ENCODE measurements at places on chromosomes 1 and 21.

DNA sequence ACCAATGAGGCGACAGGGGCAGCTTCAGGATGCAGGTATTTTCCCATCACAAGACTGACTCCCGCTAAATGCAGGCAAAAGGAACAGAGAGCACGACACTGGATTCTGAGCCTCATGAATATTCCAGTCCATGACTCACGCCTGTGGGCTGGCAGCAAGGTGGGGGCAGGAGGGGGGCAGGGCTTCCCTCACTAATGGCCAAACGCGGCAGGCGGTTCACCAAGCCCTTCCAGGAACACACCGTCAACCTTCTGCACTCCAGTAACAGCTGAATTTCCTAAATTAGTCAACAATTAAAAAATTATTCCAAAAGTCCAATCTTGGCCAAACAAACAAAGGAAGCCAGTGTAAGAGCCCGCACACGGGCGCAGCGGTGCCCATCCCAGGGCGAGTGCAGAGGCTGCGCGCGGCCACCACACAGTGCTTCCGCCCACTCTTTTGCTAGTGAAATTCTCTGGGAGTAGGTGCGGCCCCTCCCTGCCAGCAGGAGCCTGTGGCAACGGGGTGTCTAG lies 12.5 kb upstream of the GPR153 start:
- no peak for DNase-seq

DNA sequence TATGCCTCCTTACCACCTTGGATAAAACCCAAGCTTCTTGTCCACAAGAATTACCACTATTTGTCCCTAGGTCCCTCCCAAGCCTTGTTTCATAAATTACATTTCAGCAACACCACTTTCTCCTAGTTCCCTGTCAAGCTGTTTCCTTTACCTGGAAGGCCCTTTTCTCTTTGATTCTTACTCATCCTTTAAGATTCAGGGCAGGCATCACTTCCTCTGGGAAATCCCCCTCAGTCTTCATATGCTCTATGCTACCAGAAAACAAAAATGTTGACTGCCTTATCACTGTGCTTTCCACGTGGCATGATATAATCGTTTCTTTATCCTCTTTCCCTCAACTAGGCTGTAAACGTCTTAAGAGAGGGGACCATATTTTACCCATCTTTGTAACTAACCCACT lies 102.7 kb downstream of the LYST start:
- DNase-seq: peak; percentile 66

- DNase-seq: no peak
Measured at GRCh38 chr1:184199036-184199435, 147.5 kb downstream of the TSEN15 start.

GRCh38 chr1:207097871-207098324 lies 6.1 kb upstream of the C4BPA start:
- DNase-seq: peak; percentile 88

GRCh38 chr1:9164532-9164900 lies 35.6 kb upstream of the GPR157 start:
- no peak for DNase-seq

DNA sequence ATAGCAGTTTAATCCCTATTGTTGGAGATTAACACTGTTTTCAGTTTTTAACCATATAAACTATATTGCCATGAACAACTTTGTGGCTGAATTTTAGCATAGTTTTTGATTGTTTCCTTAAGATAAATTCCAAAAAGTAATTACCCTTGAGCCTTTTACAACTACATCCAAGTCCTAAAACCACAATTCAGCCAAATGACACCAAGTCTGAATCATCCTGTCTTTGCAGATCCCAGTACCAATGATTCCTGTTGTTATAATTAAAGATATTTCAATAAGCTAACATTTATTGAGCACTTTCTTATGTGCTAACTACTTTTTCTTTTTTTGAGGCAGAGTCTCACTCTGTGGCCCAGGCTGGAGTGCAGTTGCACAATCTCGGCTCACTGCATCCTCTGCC lies 35.6 kb downstream of the IL23R start:
- no peak for DNase-seq

GRCh38 chr1:61097317-61097716 lies 15.0 kb downstream of the NFIA start:
- no peak for DNase-seq

DNA sequence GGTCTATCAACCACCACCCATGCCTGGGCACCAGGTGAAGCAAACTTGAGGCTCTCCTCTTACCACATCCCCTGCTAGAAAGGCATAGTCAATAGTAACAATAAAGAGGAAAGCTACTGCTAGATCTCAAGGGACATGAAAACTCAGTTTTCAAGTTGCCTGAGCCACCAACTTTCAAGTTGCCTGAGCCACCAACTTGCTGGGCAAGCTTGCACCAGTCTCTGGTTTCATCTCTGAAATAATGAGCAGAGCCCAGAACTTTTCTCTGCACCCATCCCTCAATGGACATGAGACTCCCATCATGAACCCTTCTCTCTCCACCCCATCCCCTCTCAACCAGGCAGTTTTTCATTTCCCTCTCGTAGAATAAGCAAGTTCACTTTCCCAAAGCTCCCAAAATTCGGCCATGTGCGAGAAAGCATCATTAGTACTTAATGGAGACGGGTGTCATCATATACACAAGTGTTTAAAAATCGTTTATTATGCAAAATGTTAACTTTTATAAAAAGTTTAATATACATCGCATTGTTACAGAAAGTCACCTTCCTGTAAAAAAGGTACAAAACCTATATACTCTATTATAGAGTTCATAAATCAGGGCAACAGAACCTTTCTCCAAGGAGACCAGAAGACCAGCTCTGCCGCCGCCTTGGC lies 1.7 kb downstream of the ID3 start:
- DNase-seq: peak; percentile 32

DNA sequence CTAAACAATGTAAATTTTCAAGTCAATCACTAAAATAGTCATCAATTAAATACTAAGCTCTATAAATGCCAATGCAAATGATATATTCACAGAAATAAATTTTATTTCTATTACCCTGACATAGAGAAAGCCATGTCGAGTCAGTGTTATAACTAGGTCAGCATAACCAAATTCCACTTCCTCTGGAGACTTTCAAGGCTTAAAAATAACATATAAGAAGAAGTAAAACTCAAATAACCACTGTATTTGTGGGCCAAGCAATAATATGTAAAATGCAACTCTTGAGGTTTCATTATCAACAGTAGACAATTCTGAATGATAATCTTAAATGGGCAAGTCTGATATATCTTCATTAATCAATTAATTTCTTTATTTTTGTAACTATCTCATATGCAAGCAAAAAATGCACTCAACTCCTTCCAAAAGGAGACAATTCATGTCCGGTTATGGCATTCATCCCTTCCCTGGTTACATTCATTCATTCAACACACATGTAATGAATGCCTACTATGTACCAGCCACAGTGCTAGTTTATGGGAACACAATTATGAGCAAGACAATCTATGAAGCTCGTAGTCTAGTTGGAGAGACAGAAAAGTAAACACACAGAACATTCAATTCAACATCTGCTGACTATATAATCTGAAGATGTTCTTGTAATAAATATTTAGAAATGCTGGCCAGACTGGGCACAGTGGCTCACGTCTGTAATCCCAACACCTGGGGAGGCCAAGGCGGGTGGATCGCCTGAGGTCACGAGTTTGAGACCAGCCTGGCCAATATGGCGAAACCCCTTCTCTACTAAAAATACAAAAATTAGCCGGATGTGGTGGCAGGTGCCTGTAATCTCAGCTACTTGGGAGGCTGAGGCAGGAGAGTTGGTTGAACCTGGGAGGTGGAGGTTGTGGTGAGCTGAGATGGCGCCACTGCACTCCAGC lies 37.1 kb upstream of the CAP1 start:
- DNase-seq: no peak

DNA sequence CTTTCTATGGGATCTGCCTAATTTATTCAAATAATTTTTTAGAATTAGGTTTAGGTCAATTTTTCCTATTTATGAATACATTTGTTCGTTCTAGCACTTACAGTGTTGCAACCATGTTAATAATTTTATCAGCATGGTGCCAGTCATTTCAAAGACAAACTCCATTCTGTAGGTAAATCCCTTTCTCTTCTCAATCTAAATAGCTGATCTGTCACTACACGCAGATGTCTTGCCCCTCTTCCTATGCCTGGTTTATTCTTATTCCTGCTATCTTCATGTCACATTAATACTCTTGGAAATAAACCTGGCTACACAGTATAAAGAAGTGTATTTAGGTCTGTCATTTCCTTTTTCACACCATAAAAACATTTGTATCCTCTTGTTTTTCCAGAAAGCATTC lies 1172.4 kb downstream of the BRINP3 start:
- no peak for DNase-seq

DNA sequence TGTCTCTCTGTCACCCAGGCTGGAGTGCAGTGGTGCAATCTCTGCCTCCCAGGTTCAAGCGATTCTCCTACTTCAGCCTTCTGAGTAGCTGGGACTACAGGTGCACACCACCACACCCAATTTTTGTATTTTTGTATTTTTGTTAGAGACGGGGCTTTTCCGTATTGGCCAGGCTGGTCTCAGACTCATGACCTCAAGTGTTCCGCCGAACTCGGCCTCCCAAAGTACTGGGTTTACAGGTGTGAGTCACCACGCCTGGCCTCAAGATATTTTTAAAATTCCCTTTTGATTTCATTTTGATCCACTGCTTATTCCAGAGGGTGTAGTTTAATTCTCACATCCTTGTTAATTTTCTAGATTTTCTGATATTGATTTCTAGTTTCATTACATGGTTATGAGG lies 3.8 kb downstream of the IFI44L start:
- no peak for DNase-seq

- no peak for DNase-seq
Measured at GRCh38 chr1:10867914-10868598, 71.6 kb upstream of the CASZ1 start.

DNA sequence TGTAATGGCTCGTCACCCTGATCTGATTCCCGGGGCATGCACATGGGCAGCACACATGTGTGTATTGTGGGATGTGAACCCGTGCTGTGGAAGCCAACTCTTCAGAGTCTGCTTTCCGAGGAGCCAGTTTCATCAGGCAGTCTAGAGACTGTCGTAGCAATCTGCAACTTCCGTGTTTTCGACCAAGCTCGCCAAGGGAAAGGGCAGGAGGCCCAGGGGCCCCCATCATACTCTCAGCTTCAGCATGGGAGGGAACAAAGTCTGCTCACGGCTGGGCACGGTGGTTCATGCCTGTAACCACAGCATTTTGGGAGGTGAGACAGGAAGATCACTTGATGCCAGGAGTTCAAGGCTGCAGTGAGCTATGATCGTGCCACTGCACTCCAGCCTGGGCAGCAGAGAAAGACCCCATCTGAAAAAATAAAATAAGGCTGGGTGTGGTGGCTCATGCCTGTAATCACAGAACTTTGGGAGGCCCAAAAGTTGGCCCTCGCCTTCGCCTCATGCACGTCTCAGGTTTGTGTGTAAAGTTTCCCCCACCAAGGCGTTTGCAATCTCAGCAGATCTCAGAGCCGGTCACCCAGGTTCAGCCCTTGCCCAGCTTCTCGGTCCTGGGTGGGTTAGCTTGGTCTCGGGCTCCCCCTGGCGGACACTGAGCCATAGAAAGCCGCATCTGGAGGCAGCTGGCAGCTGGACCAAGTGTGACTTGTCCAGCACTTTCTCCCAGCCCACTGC lies 48.5 kb upstream of the SLC25A33 start:
- peak; percentile 85 for DNase-seq

DNA sequence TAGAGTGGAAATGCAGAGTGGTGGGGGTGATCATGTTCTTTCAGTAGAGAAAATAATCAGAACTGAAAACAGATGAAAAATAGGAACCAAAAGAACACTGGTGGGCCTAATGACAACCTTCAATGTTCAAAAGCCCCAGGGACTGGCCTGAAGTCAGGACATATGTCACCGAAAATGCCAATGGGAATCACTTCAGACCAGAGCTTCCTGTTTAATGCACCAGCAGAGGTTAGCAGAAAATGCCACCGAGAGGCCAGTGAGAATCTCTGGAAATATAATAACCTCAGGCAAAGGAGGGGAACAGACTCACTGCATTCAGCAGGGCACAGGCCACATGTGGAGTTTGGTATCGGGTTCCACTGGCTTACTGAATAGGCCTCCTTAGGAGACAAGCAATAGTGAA lies 15.9 kb upstream of the CD58 start:
- DNase-seq: no peak

DNA sequence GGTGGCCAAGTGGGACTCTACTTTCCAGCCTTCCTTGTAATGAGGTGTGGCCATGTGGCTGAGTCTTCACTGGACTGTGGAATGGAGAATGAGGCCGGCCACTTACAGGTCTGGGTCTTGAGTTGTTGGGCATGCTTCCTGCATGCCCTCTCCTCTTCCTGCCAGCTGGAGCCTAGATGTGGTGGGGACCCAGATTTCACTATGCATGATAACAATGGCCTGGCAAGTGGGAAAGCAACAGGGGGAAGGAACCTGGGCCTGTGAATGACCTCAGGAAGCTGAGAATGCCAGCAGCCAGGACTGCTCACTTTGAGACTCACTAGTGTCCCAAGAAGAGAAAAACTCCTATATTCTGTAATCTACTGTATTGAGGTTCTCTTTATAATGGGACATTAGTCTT lies 8.5 kb upstream of the SLC26A9 start:
- DNase-seq: no peak
